ENCODE measurements at places on chromosomes 6 and 20. TPM values are rescaled to one million over a fixed set of nuclear protein-coding genes. Genes with fewer than 3 reads are reported as not detected.

Gene RNF182
- total RNA-seq: 73.6 TPM

Gene CLPSL2
- total RNA-seq: not detected

Gene DZANK1
- total RNA-seq: 4.2 TPM

Gene CLVS2
- total RNA-seq: 56.1 TPM

Gene PPP1R3G
- 1.2 TPM for total RNA-seq

Gene RPS6KA2
- total RNA-seq: 18.4 TPM

Gene MGME1
- 8.4 TPM for total RNA-seq

Gene PRL
- total RNA-seq: not detected

Gene OR10C1
- total RNA-seq: not detected

Gene ROMO1
- 57.4 TPM for total RNA-seq

Gene GABRR1
- total RNA-seq: not detected

Gene PHIP
- 78.0 TPM for total RNA-seq

Gene CITED2
- 33.1 TPM for total RNA-seq

Gene RNASET2
- 20.9 TPM for total RNA-seq

Gene ACTL10
- 1.1 TPM for total RNA-seq

Gene DLK2
- 7.3 TPM for total RNA-seq

Gene FAM217A
- not detected for total RNA-seq

Gene AKAP12
- 42.9 TPM for total RNA-seq

Gene ABHD16B
- not detected for total RNA-seq

Gene HSF2
- 88.1 TPM for total RNA-seq

Gene HLA-DRA
- total RNA-seq: 3.9 TPM

Gene AGER
- 0.78 TPM for total RNA-seq

Gene PAK1IP1
- 22.1 TPM for total RNA-seq

Gene RIMS4
- total RNA-seq: 77.5 TPM

Gene GSTA3
- not detected for total RNA-seq

Gene YTHDF1
- 20.1 TPM for total RNA-seq

Gene SEMG1
- not detected for total RNA-seq
